ENCODE measurements at places on chromosomes 16 and 17. TPM values are rescaled to one million over a fixed set of nuclear protein-coding genes. Genes with fewer than 3 reads are reported as not detected.

Gene SCGB1C2
- polyA plus RNA-seq = not detected

Gene SLC52A1
- not detected for polyA plus RNA-seq

Gene VPS9D1
- 7.0 TPM for polyA plus RNA-seq

- H3K36me3 ChIP-seq = no peaks in the 10 kb centered on the region
- peaks cover 5% of the 10 kb centered on the region for H3K4me1 ChIP-seq
- no peak overlapping the region for H3K4me3 ChIP-seq
- no peak for DNase-seq
- peaks cover 41% of the 10 kb centered on the region for H3K27me3 ChIP-seq
- no peak overlapping the region for H3K27ac ChIP-seq
Measured at GRCh38 chr17:6491071-6491700, 46.9 kb downstream of the PIMREG start.
